ENCODE measurements at places on chromosomes 12 and 14.

DNA sequence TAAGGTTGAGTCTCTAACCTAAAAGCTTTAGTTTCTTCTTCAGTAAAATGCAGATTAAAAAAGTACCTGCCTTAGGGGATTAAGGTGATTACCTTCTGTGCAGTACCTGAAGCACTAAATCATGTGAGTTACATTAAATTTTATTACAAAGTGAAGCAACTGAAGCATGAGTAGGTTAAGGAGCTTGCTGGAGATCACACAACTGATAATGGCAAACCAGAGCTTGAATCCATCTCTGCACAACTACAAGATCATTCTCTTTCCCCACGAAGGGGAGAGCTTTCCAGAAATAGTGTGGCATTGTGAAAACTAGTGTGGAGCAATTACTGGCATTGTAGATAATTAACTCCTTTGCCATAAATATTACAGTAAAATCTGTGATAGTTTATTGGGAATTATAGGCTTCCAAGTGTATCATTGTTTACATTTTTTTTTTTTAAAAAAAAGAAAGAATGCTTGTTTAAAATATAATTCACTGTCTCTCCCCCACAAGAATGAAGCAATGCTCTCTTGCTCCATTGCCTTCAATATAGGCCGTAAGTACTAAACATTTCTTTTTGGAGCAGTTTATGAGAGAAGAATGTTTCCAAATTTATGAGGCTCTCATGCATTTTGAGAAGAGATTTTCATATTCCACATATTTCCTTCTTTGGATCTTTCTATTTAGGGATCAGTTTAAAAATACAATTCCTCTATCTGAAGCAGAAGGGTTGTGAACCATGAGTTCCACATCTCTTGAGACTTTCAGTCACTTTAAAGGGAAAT lies 20.5 kb downstream of the SLC38A2 start:
- DNase-seq, result no peak

- no peak for DNase-seq
Observed at GRCh38 chr12:1553987-1554982, 40.1 kb downstream of the FBXL14 start.

DNA sequence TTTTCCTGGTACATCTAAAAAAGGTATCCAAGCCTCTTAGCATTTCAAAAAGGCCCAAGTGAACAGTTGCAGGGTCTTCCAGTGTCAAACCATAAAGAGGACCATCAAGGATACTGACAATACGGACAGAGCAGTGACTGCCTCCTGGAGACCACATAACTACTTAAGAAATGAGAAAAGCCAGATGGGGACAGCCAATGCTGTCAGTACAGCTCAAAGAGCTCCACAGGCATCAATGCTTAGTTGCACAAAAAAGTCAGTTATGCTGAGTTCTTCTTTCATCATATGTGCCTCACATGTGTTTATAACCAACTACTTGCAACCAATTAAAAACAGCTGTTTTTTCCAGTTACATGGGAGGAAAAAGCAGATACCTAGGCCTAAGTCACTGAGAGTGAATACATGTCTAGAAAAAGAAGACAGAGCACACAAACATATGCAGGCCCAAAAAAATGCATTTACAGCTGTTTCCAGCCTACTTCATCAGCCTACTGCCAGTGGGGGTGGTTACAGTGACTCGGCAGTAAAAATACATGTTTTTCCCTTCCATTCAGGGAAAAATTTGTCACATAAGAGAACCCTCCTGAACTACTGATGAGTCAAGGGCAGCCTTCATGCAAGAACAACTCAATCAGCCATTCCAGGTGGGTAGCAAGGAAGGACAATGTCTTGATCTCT lies 84.0 kb downstream of the DCAF5 start:
- DNase-seq, result no peak

DNA sequence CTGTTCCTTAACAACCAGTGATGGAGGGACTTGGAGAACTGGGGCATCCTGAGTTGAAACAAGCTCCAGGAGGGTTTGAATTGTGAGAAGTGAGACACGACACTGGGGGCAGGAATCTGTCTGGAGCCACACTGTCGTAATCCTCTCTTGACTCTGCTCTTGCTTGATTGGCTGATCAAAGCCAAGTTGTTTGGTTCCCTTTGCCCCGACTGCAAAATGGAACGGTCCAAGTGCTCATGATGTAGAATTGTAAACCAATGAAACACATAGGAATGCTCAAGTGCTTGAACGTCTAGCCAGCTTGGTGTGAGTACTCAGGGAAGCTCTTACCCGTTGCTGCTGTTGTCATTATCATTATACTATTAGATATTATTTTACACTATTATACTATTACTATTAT lies 98.1 kb downstream of the TMEM132C start:
- DNase-seq, result no peak

DNA sequence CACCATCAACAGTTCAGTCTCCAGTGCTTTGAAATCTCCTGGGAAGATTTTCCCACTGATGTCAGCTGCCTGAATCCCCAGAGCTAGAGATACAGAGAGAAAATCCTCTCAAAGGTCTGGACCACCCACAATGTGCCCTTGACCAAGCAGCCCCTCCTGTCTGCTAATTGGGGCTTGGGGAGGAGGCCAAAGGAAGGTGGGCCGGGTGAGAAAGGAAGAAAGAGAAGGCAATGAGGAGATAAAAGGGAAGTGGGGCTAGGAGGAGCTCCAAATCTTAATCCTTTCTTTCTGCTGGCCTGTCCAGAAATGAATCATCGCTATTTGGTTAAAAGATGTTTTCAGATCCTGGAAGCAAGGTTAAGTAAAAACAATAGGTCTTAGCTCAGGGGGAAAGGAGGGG lies 322.9 kb downstream of the BCL11B start:
- no peak for DNase-seq

- no peak for DNase-seq
Observed at GRCh38 chr12:33533527-33533926, 93.9 kb upstream of the SYT10 start.

GRCh38 chr12:13686260-13686659 lies 295.1 kb downstream of the GRIN2B start:
- no peak for DNase-seq

- DNase-seq, result no peak
Observed at GRCh38 chr12:58242796-58243630, 301.6 kb downstream of the ATP23 start.

DNA sequence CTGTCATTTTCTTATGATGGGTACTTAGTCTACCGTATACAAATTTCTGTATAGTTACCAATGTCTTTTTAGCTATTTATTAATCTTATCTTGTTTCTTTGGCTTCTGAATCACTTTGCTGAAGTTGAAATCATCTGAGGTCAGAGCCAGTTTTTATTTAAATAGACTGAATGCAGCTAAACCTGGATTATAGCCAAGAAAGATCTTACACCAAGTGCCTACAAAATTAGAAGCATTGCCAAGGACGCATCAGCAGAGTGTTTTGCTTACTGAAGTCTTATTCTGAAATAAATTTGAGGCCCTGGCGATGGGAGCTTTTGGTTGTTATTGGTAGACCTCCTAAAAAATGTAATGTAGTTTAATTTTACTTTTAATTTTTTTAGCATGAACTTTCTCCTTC lies 128.2 kb downstream of the RGS6 start:
- DNase-seq, result no peak

DNA sequence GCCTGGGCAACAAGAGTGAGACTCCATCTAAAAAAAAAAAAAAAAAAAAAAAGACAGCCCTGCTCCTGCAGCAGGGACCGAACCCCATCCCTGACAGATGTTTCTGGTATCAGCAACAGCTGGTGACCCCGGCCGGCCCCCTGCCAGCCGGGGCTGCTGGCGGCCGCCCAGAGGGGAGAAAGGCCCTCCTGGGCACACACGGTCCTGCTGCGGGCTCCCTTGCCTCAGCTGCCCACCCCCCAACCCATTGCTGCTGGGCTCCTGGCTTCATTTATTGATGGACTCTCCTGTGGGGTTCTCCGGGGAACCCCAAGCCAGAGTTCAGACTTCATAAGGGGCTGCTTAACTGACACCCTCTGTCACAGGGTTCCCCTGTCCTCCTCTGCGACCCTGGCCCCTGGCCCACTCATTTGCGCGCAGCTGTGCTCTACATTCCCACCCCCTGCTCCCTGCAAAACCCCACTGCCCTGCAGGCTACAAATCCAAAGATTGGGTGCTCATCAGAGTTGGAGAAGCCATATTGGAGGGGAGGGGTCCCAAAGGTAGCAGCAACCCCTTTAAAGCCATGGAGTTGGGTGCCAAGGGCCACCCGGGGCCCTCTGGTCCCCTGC lies 103.6 kb upstream of the RTL1 start:
- no peak for DNase-seq

- no peak for DNase-seq
Observed at GRCh38 chr12:119319638-119320037, 14.9 kb upstream of the CCDC60 start.

DNA sequence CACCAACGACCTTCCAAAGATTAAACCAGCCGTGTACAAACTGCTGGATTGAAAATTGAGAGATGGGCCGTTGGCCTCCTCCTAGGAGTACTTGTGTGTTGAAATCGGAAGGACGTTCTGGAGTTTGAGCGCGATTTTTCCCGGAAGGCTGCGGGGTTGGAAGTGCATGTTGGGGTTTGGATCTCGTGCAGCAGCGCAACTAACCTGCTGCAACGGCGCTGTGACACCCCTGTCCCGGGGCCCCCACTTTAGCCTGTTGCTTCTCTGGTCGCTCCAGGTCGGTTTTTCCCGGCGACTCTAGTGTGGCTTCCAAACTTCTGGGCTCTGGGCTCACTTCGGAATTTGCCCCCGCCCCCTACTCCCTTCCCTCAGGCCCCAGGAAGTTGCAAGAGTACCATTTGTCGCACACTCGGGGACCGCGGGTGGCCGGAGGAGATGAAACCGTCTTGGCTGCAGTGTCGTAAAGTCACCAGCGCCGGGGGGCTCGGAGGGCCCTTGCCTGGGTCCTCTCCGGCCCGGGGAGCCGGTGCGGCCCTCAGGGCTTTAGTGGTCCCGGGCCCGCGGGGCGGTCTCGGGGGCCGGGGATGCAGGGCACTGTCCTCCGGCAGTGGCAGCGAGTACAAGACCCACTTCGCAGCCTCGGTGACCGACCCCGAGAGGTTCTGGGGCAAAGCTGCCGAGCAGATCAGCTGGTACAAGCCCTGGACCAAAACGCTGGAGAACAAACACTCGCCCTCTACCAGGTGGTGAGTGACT lies at the start of gene ACSS3:
Gene ACSS3 (plus strand): TSS at position 394 of the 756 bp plus-strand sequence. CDS start 42 bp downstream, at position 436.
- DNase-seq, result no peak

DNA sequence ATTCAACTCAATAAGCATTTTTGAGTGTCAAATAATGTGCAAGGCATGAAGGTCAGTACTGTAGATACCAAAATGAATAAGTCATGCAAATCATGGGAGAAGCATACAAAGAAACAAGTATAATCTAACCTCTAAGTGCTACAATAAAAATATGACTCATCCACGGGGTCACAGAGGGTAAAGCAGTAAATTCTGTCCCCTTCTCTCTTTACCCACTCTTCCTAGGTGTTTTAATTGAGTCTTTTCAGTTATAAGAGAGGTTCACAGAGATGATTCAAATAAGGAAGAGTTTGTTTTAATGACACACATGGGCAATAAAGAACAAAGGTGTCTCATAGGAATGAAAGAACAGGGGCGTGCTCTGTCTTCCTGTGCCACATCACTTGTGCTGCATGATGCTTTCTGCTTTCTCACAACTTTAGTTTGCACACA lies 71.5 kb upstream of the DAAM1 start:
- DNase-seq, result no peak

DNA sequence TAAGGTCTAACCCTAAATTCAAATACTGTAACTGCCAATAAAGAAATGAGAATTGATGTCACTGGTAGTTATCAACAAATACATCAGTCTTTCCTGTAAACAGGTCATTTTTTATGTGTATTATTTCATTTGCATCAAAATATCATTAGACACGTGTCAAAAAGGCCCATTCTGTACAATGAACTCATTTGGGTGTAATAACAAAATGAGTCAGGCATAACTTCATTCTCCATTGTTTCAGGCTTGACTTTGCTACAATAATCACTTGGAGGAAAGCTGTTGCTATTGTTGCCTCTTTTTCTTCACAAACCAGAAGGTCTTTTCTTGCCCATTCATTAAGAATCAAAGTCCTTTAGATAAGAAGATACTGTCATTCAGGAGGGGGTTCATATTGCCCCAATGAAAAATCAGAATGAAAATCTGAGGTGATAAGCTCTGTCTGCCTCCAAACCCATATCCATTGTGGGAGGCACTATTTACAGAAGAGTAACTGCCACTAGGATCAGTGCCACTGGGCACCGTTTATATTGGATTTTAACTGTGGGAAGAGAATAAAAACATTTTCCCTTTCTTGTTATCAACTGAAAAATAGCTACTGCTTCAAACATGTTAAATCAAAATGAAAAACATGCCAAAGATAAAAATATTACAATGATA lies 10.1 kb downstream of the ENTPD5 start:
- DNase-seq, result no peak

GRCh38 chr12:69150796-69151127 lies 88.6 kb upstream of the CPSF6 start:
- no peak for DNase-seq

DNA sequence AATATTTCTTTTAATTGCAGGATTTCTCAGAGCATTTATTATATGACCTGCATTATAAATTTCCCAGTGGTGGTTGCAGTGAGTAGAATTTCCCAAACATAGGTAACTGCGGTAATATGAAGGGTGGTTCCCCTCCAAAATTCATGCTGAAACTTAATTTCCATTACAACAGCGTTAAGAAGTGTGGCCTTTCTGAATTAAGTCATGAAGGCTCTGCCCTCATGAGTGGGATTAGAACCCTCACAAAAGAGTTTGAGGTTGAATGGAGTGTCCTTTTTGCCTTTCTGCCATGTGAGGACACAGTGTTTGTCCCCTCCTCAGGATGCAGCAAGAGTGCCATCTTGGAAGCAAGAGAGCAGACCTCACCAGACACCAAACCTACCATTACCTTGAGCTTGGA lies 233.6 kb downstream of the KTN1 start:
- no peak for DNase-seq

GRCh38 chr12:73863546-73863945 lies 674.1 kb upstream of the ATXN7L3B start:
- no peak for DNase-seq

GRCh38 chr14:31207287-31207754 lies 272 bp downstream of the HECTD1 start:
- no peak for DNase-seq

- DNase-seq, result no peak
Observed at GRCh38 chr14:56061051-56061450, 57.2 kb upstream of the PELI2 start.

DNA sequence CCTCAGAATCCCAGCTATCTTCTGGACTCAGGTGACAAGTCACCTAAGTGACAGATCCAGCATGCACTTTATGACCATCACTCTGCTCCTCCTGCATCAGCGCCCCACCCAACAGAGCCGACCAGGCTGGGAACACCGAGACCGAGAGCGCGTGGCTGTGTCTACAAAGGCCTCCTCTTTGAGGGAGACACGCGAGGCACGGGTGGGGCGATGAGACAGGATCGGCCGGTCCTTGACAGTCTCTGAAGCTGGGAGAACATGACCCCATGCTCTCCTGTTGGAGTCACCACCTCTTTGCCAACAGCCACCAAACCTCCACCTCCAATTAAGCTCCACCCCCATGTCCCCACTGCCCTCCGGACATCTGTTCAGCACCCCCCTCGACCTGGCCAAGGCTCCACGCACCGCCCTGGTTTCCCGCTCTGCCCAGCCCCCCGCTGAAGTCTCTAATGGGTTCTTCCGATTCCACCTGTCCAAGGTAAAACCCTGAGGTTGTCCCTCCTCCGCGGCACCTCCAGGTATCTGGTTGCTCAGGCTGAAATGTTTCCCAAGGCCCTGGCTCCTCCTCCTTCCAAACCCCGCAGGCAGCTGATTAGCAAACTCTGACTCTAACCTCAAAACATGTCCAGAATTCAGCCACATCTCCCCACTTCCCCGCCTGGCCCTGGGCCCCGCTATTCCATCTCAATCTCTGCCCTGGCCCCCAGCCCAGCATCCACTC lies 31.5 kb downstream of the HSP90AA1 start:
- no peak for DNase-seq
